ENCODE measurements at places on chromosomes 5 and 9.

DNA sequence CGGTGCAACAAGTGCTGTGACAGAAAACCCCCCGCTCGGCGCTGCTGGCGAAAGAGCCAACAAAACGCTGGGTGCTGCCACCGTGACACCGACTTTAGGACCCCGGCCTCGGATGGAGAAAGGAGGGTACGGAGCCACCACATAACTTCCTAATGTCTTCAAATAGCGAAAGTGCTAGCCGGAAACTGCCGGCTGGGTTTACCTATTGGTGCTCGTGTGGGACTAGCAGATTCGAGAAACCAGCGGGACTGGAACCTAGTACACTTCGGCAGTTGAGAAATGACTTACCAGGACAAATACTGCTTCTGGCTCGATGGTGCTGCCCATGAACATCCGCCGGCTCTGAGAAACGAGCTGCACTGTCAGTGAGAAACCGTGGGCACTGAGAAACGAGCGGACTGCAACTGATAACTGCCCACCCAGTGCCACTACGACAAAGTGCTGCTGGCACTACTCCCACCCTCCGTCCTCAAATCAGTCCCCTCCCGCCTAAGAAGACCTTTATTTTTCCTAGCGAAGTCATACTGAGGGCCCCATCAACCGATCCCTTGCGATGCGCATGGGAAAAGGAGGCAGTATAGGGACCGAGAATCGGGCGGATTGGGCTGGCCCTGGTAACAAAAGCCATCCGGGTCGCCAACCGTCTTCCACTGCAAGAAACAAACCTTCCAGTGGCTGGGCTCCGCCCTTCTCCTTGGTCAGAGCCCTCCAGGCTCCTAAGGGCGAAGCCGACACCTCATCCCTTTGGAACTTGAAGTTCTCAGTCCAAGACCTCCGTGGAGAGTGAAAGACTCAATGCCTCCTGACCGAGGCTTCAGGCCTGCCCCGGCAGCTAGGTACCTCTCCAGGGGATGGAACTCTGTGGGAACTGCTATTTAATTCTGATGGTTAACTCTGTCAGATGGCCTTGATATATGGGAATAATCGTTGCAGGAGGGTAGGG, 27.0 kb upstream of the ANXA2R start:
- DNase-seq: peak; percentile 95

- no peak for DNase-seq
Measured at GRCh38 chr5:77353251-77353650, 138.9 kb downstream of the WDR41 start.

- no peak for DNase-seq
Measured at GRCh38 chr5:138444774-138445546, 6.1 kb downstream of the REEP2 start.

DNA sequence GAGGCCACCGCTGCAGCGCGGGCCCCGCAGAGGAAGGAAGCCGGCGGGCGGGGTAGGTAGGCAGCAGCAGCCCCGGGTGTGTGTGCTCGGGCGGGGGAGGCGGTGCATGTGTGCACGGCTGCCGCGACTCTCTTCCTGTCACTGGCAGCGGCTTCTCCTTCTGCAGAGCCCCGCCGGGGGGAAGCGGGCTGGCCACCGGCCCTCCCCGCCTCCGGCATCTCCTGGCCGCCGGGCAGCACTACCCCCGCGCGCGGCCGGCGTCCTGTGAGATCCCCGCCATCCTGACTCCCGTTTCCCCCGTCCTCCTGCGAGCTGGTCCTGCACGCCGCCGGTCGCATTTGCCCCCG, 315 bp downstream of the PIK3R1 start:
- DNase-seq: no peak

GRCh38 chr9:99029083-99029645, 75.7 kb upstream of the TGFBR1 start:
- no peak for DNase-seq

- no peak for DNase-seq
Measured at GRCh38 chr5:44546286-44546685, 157.1 kb upstream of the FGF10 start.

- no peak for DNase-seq
Measured at GRCh38 chr9:1550636-1551035, 464.5 kb upstream of the SMARCA2 start.

DNA sequence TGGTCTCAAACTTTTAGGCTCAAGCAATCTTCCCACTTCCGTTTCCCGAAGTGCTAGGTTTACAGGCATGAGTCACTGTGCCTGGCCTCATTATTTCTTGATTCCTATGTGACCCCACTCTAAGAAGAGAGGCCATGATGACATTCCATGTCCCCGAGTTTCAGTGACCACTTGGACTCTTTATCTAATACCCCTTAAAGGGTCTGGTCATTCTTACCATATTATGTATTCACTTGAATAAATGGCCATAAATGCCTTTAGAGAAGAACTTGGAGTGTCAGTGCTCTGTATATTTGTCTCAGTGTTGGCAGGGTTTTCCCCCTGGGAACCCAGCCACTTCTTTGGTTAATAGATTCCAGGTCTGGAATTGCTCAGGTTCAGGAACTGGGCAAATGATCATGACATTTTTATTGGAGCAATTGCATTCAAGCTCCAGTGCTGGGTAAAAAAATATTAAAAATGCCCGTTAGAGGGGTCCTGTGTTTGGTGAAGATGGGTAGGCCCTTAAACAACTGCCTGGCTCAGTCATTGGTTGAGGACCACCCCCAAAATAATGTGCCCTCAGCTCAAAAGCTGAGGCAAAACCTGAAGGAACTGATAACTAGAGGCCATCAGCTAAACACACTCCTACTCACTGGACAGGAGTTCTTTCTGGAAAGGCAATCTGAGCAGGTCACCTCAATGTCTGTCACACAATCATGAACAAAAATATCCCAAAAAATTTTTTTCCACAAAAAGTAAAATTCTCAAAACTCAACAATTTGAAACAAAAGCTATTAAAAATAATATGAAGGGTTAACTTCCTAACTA, 186.6 kb upstream of the ZNF608 start:
- no peak for DNase-seq

DNA sequence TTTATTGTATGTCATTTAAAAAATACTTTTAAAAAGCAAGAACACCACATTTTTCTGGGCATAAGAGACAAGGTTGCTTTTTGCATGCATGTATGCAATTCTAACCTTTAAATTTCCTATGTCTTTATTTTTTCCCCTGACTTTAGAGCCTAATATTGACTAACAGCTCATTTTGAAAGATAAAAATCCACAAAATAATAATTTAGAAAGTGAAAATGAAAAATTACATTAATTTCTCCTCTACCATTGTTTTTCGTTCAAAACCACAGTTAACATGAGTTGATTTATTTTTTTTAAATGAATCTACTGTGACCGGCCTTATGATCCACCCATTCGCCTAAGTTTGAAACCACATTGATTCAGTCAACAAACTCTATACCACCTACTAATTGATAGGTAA, 137.5 kb upstream of the CDKN2B start:
- DNase-seq: no peak

DNA sequence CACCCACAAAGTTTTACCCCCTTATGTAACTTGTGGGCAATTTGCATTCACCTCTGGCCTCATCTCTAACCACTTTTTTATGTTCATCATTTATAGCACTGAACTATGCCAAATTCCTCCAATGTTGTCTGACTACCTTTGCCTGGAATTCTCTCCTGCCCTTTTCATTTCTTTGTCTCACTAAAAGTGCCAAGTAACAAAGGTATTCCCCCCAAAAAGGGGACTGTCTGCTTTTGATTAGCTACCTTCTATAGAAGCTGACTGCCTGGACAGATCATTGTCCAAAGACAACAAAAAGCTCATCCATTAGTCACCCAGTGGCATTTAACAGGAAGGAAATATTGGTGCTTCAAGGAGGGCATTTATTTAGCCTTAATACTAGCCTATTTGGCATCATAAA, 189.9 kb upstream of the VCAN start:
- no peak for DNase-seq

GRCh38 chr5:28066856-28067255, 1028.5 kb upstream of the CDH9 start:
- DNase-seq: peak; percentile 18

DNA sequence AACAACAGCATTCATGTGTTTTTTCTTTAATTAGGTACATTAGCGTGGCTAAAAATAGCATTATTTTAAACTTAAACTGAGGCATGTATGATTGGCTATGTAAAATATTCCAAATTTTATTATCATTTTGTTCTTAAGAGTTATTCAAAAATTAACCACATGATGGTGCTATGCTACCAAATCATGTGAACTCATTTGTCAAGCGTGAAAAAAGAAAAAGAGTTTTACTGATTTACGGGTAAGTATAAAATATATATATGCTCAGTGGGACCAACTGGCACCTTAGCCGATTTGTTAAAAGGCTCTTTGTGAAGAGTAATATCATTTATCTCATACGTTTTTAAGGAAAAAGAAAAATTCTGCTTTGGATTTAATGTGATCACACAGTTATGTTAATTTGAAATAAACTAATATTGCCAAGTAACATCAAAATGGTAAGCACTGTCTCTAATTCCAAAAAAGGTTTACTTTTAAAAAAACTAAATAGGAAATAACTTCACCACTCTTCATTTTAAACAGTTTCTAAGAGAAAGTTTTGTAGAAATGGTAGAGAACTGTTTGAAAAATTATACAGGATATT, 1042.3 kb downstream of the CDH12 start:
- DNase-seq: peak; percentile 19

DNA sequence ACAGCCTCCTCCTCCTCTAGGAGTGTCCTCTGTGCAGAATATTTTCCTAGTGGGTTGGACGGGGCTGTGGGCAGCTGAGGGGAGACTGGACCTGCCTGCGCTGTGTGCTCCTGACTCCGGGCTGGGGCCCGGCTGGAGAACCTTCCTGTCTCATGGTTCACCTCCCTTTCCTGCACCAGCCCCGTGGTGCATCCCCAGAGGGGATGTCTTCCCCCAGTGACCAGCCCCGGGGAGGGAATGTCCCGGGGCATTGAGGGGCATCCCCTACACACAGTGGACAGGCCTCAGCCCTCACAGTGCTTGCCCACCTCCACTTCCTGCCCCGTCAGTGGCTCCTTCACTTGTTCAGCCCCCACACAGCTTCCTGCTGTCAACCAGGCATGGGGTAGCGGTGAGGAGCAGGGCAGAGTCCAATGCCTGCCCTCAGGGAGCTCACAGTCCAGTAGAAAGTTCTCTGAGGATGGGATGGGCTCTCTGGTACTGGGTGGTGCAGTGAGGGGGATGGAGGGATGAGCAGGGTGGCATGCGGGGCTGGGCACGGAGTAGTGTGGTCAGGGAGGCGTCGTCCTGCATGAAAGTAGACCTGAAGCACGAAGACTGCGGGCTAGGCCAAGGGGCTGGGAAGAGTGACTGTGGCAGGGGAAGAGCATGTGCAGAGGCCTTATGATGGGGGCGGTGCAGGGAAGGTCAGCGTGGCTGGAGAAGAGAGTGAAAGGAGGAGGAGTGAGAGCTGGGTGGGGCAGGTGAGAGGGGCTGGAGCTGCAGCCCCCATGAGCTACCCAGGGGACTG, 52.1 kb upstream of the PITX1 start:
- no peak for DNase-seq

GRCh38 chr5:77302247-77302646, 91.8 kb downstream of the PDE8B start:
- no peak for DNase-seq

DNA sequence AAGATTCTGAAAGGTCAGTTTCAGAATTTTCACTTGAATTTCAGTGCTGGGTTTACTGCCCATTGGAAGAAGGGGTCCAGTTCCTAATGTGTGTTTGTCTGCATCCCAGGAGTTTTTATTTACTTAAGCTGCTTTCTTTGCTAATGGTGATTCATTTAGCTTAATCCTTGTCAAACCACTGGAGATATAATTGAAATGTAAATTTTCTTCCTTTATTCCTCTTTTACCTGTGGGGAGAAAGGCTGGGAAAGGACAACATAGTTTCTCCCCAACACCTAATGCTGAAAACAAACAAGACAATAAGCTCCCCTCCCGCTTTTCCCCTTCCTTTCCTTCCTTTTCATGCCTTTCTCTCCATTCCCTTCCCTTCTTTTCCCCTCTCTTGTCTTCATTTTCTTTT, 185.8 kb downstream of the KCTD16 start:
- peak; percentile 2 for DNase-seq

DNA sequence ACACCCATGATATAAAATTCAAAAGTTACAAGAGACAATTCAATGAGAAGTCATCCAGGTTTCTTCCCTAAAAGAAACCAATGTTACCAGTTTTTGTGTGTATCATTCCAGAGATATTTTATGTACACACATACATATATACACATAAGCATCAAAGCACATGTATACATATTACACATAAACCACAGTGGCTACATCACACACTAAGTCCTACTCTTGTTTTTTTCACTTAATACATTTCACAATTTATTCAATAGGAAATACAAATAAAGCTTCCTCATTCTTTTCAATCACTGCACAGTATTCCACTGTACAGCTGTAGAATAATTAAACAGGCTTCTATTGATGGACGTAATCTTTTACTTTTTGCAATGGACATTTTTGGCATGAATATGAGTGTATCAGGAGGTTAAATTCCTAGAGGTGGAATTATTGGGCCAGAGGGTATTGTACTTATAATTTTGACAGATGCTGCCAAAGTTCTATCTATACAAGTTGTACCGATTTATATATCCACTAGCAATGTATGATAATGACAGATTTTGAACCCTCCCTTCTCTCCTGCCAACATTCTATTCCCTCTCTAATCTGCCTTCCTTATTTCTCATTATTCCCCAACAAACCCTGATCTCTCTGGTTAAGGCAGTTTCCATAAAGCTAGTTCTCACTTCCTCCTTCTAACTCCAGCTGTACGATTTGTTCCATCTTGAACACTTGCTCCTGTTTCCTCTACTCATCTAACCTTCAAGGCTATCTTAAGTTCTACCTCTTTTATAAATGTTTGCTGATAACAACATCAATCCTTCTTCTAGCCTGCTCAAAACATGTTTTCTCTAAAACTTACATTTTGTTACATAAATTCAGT, 35.2 kb downstream of the MRPS27 start:
- no peak for DNase-seq

DNA sequence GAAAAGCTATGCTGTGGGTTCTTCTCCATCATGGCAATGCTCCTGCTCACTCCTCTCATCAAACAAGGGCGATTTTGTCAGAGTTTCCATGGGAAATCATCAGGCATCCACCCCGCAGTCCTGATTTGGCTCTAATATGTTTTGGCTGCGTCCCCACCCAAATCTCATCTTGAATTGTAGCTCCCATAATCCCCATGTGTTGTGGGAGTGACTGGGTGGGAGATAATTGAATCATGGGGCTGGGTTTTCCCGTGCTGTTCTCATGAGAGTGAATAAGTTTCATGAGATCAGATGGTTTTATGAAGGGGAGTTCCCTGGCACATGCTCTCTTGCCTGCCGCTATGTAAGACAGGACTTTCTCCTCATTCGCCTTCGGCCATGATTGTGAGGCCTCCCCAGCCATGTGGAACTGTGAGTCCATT, 163.8 kb downstream of the GADD45G start:
- no peak for DNase-seq

- DNase-seq: no peak
Measured at GRCh38 chr9:93565089-93565488, 11.3 kb upstream of the PHF2 start.

- no peak for DNase-seq
Measured at GRCh38 chr9:109506097-109506712, 8.1 kb upstream of the PTPN3 start.

GRCh38 chr9:87267251-87268070, 230.2 kb upstream of the DAPK1 start:
- no peak for DNase-seq

- no peak for DNase-seq
Measured at GRCh38 chr5:111680737-111681413, 76.1 kb downstream of the NREP start.
